Ascending aorta (tissue), 2 donors: ENCODE measurements at places on chromosomes 12 and 14. TPM values are rescaled to one million over a fixed set of nuclear protein-coding genes. Genes with fewer than 3 reads are reported as not detected.

DNA sequence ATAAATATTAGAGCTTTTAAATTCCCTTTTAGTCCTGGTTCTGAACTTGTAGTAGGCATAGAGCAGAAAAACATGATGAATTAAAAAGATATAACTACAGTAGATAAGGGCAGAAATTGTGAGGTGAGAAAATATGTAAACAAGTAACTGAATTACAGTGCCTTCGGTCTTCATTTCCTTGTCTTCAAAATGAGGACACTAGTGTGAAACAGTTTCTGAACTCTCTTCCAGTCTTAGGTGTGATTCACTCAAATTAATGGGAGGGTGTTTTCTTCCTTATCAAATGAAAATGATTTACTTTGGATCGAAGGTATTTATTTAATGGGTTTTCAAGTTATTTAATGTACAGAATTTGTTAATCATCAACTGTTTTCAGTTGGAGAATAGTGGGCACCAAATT lies 1.5 kb downstream of the FGD4 start:
- DNase-seq: no peak

DNA sequence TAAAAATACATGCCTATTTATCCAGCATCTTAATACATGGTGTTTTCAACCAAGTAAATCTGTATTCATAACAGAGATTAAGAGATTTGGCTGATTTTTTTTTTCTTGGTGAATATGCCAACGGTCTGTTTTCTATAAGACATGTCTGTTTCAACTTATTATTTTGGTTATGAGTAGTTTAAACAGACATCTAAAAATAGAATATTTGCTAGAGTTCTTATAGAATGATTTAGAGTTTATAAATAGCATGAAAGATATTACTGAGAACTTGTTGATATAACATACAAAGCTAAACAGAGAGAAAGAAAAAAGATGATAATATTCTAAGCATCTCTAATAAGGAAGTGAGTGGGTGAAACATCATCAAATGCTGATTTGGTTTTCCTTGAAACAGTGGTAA lies 199.9 kb downstream of the CCDC91 start:
- no peak for DNase-seq

KIF26A gene
- total RNA-seq: 32.6 TPM

DNA sequence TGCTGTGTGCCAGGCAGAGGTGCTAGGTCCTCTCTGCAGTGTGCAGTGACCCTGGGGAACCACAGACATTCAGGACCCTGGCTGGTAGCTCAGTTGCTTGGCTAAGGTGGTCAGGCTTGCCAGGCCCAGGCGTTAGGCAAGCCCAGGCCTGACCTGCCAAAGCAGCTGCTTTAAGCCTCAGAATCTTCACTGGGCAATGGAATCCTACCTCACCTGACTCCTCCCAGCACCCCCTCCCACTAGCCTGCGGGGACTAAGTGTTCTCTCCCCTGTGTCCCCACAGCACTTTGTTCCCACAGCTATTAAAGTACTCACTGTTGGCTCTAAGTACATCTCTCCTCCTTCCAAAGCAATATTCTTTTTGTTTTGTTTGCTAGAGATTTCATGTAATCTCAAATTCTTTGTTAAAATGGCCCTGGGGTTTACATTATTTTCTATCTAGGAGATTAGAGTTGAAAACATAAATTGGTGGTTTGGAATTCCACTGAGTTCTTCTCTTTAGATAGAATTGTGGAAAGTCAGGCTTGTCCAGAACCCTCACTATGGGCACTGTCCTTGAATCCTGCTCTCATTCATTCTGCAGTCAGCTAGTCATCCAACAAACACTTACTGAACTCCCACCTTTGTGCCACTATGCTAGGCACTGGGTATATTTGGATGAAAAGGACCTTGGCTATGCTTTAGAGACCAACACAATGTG lies 44.4 kb downstream of the DGLUCY start:
- no peak for DNase-seq

DNA sequence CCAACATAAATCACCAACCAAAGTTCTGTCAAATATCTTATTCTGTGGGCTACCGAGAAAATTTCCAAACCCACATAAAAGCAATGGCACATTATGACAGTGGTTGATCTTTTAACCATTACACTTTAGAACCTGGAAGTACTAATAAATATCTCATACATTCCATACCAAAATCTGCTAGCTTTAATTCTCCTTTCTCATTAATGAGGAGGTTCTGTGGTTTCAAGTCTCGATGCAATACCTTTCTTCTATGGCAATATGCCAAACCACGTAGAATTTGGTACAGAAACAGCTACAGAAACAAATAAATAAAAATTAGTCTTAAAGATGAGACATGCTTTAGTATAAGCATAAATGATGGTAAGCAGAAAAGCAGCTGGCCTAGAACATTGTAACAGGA lies 100.7 kb downstream of the ELK3 start:
- DNase-seq: no peak
